ENCODE measurements at places on chromosomes 6 and 20. TPM values are rescaled to one million over a fixed set of nuclear protein-coding genes. Genes with fewer than 3 reads are reported as not detected.

- no peak for DNase-seq
Observed at GRCh38 chr6:22801831-22802230, 232.5 kb downstream of the HDGFL1 start.

GRCh38 chr6:78670802-78671201 is 196.5 kb upstream of the IRAK1BP1 start:
- no peak for DNase-seq

- DNase-seq: no peak
Observed at GRCh38 chr20:37407573-37408002, 61.6 kb downstream of the SRC start.

GRCh38 chr6:41735427-41736185 is at the start of gene TFEB:
TFEB (minus strand) TSS chr6:41735608; CDS start chr6:41691213, 44,395 bp downstream.
- peak; percentile 95 for DNase-seq

DNA sequence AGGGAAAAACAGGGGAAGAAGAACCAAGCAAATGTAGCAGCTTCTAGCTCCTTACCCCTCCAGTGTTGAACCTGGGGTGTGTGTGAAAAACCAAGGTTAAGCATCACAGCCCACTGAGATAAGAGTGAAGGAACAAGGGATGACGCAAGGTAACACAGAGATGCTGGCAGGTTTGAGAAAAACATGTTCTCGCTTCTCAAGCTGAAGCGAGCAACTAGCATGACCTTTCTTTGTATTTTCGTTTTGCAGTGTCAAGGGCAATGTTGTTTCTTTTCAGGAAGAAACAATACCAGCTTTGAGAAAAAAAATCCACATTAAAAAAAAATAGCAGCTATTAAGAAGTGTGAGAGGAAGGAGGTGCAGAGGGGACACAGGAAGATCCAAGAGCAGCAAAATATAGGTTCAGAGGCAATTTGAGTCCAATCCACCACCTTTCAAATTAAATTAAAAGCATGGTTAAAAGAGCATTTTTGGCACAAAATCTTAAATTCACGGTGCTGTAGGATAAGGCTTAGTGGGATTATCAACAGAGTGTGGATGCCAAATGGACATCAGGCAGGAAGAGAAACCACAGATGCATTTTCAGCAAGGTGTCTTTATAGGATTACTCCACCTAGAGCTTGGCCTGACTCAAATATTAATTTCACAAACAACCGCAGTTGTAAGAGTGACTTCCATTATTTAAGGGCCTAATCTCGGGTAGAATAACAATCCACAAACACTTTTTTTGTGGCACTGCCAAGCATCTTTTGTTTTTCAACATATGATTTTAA is 70.9 kb downstream of the SYNE1 start:
- no peak for DNase-seq

DNA sequence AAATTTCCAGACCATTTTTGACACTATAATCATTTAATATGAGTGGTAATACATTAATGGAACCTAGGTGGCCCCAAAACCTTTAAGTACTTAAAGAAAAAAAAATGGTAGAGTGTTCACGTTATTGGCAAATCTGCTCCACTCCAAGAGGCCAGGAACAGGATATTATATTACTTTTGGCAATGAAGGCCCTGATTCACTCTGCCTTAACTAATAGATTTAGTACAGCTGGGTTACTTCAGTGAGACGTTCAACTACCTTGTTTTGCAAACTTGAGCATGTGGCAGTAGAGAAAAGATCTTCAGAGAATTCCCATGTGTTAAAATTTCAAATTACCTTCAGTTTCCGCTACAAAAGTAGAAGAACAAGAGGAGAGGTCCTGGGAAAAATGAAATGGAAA is 12.8 kb downstream of the ADNP start:
- no peak for DNase-seq

GRCh38 chr20:25179439-25180089 is 15.9 kb upstream of the ENTPD6 start:
- DNase-seq: no peak

DNA sequence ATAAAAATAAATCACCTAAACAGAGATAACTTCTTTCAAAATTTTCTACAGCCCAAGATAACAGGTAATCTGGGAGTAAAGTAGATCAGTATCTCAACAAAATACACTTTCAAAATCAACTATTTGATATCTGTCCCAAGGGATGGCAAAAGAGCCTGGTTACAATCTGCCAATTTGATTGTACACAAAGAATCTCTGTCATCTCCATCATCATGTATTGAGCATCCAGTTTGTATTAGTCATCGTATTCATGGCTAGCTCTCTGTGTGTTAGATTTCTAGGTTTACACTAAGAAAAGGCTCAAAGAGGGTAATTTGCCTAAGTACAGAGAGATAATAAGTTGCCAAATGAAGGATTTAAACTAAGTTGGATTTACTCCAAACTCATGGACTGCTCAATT is 329.0 kb upstream of the NRSN1 start:
- DNase-seq: no peak

- no peak for DNase-seq
Observed at GRCh38 chr6:79168695-79168980, 65.8 kb downstream of the HMGN3 start.

- DNase-seq: no peak
Observed at GRCh38 chr6:98094696-98095095, 739.7 kb upstream of the POU3F2 start.

GRCh38 chr6:110329714-110330436 is 28.3 kb downstream of the METTL24 start:
- DNase-seq: no peak

DNA sequence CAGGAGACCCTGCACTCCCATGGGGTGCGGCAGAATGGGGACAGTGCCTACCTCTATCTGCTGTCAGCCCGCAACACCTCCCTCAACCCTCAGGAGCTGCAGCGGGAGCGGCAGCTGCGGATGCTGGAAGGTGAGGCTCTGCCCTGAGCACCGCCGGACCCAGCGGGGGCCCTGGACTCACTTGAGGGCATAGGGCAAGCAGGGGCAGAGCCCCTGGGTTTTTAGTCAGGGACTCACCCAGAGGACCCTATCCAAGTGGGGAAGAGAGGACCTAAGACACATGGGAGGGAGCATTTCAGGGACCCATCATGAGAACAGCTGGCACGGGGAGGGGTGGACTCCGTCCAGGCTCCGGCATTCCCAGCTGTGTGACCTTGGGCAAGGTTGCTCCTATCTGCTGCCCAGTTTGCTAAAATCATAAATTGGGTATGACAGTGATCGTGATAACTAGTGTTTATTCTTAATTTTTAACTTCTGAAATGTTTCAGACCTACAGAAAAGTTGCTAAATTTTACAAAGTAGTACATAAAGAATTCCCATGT is 9.8 kb downstream of the RBCK1 start:
- DNase-seq: no peak

DNA sequence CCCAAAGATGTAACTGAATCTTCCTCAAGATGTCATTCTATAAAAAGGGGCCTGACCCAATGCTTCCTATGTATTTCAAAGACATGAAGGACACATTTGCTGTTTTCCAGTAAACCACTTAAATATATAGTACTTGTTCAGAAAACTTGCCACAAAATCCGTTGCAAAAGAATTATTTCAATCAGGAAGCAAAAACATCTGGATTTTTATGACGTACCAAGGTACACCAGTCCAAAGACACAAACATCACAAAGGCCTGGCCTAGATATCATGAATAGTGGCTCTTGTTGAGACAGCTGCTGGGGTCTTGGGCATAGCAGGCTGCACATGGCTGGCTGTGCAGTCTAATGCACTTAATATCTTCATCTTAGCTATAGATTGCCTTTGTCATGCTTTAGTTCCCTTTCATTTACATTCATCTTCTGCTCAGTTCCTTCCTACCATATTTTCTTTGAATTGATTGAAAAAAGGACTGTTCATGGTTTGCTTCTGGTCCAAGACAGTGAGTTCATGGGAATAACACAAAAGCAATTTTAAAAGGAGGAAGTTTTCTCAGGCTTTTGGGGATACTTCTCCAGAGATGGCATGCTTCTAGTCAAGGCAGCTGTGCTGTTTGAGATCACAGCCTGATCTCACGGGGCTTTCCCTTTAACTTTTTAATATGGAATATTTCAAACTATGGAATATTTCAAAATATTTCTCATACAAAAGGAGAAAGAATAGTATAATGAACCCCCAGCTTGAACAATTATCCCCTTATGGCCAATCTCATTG is 44.5 kb downstream of the MYLIP start:
- DNase-seq: no peak

GRCh38 chr20:25061821-25062530 is 4.0 kb upstream of the ACSS1 start:
- no peak for DNase-seq

GRCh38 chr20:48826883-48827771 is 672 bp downstream of the PREX1 start:
- peak; percentile 44 for DNase-seq

- DNase-seq: no peak
Observed at GRCh38 chr20:62235001-62235776, 3.1 kb upstream of the OSBPL2 start.

- DNase-seq: no peak
Observed at GRCh38 chr6:143792402-143793279, 50.5 kb upstream of the LTV1 start.

GRCh38 chr6:167027772-167028171 is 28.6 kb downstream of the CEP43 start:
- DNase-seq: no peak

- no peak for DNase-seq
Observed at GRCh38 chr6:4777394-4777935, 1.3 kb downstream of the CDYL start.

DNA sequence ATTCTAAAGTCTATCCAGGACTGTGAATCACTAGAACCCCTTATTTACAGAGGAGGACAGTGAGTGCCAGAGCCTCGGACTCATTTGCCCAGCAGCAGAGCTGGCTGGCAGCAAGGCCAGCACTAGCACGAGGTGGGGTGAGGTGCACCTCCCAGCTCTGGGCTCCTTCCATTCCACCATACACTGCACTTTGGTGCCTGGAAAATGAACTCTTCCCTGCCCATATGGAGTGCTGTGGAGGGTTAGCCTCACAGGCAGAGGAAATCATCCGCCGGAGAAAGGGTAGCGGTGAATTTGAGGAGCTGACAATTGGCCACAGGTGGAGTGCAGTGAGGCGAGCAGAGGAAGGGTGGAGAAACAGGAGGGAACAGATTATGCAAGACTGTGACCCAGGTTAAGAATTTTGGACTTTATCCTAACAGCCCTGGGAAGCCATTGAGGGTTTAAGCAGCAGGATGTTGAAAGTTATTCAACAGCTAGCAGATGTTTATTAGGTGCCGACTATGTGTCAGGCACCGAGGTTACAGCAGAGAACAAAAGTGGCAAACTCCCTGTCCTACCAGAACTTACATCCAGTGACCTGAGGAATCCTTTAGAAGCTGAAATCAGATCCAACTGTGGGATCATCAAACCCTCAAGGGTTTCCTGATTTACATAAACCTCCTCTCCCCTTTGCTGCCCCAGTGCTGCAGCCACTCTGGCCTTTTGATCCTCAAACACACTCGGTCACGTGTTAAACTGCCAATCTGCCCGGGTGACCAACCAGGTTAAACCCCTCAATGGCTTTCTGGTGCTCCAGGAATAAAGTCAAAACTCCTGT is 6.2 kb downstream of the TRIM26 start:
- no peak for DNase-seq

DSP gene
- 0.08 TPM for total RNA-seq

AGER gene
- total RNA-seq: 29.9 TPM

OLIG3 gene
- 0.44 TPM for total RNA-seq

LBP gene
- total RNA-seq: not detected

CHRNA4 gene
- total RNA-seq: not detected

ANKRD6 gene
- 9.1 TPM for total RNA-seq

PAX1 gene
- total RNA-seq: not detected

DLK2 gene
- total RNA-seq: not detected

CFB gene
- total RNA-seq: 0.58 TPM

UBE2C gene
- total RNA-seq: 261 TPM
